ENCODE measurements at places on chromosomes 13 and 19.

- DNase-seq = no peak
Observed at GRCh38 chr13:39186205-39186875, 148.1 kb downstream of the NHLRC3 start.

- no peak for DNase-seq
Observed at GRCh38 chr13:42355092-42355485, 83.1 kb downstream of the AKAP11 start.

- DNase-seq = no peak
Observed at GRCh38 chr13:110638257-110638656, 22.9 kb downstream of the NAXD start.

DNA sequence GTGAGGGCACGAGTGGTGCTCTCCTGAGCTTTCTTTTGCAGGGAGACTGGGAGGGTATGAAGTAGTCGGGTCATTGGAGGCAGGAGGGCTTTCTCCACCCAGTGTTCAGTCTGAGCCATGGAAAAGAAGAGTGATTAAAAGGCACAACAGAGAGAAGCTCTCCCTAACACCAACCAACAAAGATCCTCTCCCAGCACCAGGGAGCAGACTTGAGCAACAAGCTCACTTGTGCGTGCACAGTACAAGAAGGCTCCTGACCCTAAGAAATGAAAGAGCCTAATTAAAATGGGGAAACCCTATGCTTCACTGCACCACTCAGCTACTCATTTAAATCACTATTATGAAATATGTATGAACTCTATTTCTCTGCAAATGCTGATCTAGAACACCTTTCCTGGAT, 276.3 kb upstream of the SOX21 start:
- DNase-seq = peak; percentile 52

DNA sequence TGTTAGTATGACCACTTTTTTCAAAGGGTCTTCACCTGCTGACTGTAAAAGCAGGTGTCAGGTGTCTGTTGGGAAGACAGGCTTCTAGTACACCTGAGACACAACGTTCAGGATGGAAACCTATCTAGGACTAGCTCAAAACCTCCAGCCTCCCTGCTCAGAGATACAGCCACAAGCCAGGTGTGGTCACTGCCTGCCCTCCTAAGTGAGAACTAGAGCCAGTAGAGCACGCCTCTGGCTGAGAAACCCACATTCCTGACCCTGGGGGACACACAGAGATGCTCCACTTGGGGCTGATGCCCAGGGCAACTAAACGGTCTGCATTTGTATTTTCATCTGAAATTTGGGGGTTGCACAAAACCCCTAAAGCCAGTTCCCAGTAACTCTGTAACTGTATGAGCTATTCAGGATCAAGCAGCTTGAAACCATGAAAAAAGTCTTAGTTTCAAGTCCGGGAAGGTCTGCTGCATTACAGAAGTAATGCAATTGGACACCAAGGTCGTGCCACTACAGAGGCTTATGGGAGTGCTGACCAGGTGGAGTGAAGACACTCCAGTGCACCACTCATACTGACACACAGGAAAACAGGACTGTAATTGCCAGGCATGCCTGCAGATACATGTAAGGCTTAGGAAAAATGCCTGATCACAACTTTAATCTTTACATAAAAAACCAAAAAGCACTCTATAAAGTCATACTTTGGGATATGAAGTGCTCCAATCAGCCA, 27.8 kb downstream of the ANKRD10 start:
- DNase-seq = no peak

- no peak for DNase-seq
Observed at GRCh38 chr19:2588081-2588777, 112.3 kb downstream of the GADD45B start.

Data from NCI-H187 (cell line).